ENCODE measurements at places on chromosomes 16 and 17. TPM values are rescaled to one million over a fixed set of nuclear protein-coding genes. Genes with fewer than 3 reads are reported as not detected.

GRCh38 chr16:64445649-64446048 lies 676.2 kb downstream of the CDH11 start:
- DNase-seq = no peak

- DNase-seq = no peak
Observed at GRCh38 chr17:9062399-9062902, 41.1 kb downstream of the NTN1 start.

DNA sequence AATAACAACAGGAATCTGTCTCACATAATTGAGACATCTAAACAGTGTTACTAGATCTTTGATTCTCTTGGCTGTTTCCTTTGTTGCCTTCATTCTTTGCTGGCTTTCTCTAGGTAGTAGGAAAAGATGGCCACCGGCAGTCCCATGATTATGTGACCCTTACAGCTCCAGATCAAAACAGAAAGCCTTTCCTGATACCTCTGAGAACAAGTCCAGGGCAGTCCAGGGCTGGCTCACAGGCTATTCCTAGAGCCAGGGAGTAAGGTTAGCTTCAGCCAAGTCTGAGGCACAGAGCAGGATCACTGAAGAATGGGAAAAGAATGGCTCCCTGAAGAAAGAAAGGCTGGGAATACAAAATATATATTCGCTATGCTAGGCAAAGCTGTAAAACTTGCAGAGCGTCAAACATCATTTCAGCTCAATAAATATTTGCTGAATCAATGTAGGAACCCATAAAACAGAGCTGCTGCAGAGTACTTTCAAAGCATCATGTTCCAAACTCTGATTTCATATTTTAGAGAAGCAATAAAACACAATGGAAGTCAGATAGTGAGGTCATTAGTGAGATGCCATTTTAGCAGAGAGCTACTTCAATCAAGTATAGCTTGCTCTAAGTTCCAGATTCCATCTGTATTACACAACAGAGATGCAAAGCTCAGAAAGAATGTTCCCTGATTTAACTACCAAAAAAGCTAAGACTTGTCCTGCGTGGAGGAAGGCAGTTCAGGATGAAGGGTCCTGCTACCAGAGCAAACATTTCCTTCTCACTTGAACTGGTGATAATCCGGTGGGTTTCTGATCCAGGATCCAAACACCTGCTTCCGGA lies 23.4 kb downstream of the ADAT1 start:
- no peak for DNase-seq

GRCh38 chr17:63911657-63912100 lies 621 bp upstream of the CSHL1 start:
- DNase-seq = peak; percentile 72

- no peak for DNase-seq
Observed at GRCh38 chr17:48543107-48543853, 1.6 kb downstream of the HOXB2 start.

DNA sequence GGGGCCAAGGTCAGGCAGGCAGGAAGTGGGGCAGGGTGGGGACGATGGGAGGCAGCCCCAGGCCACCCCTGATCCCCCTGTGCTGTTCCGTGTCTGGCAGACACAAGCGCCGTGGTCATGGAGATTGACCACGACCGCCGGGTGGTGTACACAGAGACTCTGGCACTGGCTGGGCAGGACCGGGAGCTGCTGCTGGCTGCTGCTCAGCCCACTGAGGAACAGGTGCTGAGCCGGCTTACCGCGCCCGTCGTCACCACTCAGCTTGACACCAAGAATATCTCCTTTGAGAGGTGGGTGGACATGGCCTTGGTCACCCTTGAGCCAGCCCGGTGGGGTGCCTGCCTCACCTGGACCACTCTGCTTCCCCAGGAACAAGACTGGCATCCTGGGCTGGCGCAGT lies 13.7 kb downstream of the CORO6 start:
- DNase-seq = no peak

GRCh38 chr16:21103941-21104860 lies 46.4 kb downstream of the DNAH3 start:
- DNase-seq = no peak

DNA sequence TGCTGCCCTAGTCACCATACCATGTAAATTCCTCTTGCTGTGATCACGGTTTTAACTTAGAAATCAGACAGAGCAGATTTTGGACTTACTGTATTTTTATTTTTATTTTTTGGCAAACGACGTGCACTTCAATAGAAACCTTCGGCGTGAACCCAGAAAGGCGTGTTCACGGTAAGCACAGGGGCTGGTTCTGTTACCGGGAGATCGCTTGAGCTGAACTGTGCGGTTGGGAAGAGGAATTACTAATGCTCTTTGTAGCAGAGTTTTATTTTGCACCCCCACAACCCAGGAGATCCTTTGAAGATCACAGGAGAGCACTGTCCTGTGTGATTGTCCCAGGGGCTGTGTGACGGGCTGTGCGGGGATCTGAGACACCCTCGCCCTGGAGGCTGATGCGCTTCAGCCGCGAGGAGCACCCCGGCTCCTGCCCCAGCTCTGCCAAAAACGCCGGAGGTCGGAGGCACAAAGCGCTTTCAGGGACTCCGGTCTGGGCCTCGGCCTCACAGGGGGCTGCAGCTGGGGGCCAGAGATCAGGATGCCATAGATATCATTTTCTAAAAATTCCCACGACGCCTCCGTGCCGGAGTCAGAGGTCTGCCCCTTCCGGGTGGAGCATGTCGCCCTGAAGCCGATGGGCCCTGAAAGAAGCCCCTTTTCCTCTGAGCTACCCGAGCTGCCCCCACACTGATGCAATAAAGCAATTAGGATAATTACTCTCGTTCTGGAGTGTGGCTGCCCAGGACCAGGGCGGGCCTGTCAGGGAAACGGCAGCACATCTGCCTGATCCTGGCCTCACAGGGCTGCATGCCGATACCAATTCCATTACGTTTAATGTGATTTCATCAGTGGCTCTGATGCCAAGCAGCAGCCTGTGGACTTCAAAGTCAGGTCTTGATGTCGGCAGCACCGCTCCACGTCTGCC lies 71.8 kb downstream of the LMF1 start:
- DNase-seq = no peak

DNA sequence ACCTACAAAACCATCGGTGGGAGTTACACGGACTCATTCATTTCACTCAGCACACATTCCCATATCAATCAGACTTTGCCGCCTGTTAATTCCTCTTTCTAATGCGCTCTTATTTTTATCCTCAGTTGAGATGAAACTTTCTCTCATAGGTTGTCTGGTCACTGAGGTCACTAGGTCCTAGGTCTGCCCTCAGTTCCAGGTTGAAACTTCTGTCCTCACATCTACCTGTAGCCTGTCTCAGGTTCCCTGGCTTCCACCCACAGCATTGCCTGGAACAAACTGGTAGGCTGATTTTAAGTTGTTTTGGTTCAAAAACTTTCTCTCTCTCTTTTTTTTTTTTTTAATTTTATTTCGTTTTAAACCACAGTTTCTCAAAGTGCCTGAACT lies 119.7 kb downstream of the MAP2K6 start:
- DNase-seq = no peak

GRCh38 chr17:4877089-4877488 lies 22.2 kb upstream of the C17orf107 start:
- no peak for DNase-seq

DNA sequence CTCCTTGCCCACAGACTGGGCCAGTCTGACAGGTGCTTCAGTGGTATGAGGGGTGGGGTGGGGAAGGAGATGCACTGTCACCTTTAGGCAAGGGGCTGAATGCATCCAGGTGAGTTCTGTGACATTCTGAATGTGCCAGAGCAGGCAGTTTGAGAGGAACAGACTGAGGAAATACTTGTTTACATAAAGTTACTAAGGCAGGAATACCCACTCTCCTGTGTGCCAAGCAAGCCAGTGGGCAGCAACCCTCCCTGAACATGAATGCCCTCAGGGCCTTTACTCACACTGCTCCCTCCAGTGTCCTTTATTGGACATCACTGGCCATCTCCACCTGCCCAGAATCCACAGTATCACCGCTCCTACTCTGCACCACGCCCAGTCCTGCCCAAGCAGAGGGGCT lies 33.1 kb upstream of the ULK2 start:
- no peak for DNase-seq

- peak; percentile 58 for DNase-seq
Observed at GRCh38 chr17:39092692-39093230, 58.7 kb downstream of the PLXDC1 start.

GRCh38 chr17:9521062-9521461 lies 54.6 kb downstream of the STX8 start:
- no peak for DNase-seq

CDH3 gene
- total RNA-seq = 0.60 TPM

PIK3R5 gene
- 104 TPM for total RNA-seq

CDRT15L2 gene
- total RNA-seq = not detected

HOXB7 gene
- total RNA-seq = not detected

TBC1D3H gene
- not detected for total RNA-seq

KRTAP1-1 gene
- not detected for total RNA-seq

All from naive thymus-derived CD8-positive, alpha-beta T cell (primary cell).